Testis (tissue), 5 donors: ENCODE measurements at places on chromosomes 2 and 18. TPM values are rescaled to one million over a fixed set of nuclear protein-coding genes. Genes with fewer than 3 reads are reported as not detected.

Gene CD226
- 2.9 TPM for polyA plus RNA-seq

Gene KCNJ13
- polyA plus RNA-seq, result 0.25 TPM

Gene PROM2
- 1.3 TPM for polyA plus RNA-seq

Gene SGO2
- polyA plus RNA-seq, result 11.9 TPM

Gene SMAD7
- polyA plus RNA-seq, result 7.5 TPM

Gene TWIST2
- polyA plus RNA-seq, result 5.0 TPM

Gene BOLL
- polyA plus RNA-seq, result 256 TPM

Gene C2orf15
- 2.1 TPM for polyA plus RNA-seq

Gene VWA3B
- polyA plus RNA-seq, result 118 TPM

Gene SATB2
- 5.1 TPM for polyA plus RNA-seq

Gene NEURL3
- 0.78 TPM for polyA plus RNA-seq

Gene SLC14A1
- polyA plus RNA-seq, result 0.73 TPM

- no peaks in the 10 kb centered on the region for H3K36me3 ChIP-seq
- peaks cover 6% of the 10 kb centered on the region for H3K4me1 ChIP-seq
- H3K4me3 ChIP-seq, result no peak overlapping the region
- H3K27me3 ChIP-seq, result no peaks in the 10 kb centered on the region
- H3K27ac ChIP-seq, result no peak overlapping the region
Observed at GRCh38 chr2:172283476-172283875, 143.9 kb upstream of the ITGA6 start.

- H3K4me3 ChIP-seq, result no peak overlapping the region
- no peaks in the 10 kb centered on the region for H3K4me1 ChIP-seq
- no peak overlapping the region for H3K27ac ChIP-seq
- no peaks in the 10 kb centered on the region for H3K36me3 ChIP-seq
- DNase-seq, result peak; percentile 2
Observed at GRCh38 chr2:2642906-2643890, 312.1 kb upstream of the MYT1L start.

DNA sequence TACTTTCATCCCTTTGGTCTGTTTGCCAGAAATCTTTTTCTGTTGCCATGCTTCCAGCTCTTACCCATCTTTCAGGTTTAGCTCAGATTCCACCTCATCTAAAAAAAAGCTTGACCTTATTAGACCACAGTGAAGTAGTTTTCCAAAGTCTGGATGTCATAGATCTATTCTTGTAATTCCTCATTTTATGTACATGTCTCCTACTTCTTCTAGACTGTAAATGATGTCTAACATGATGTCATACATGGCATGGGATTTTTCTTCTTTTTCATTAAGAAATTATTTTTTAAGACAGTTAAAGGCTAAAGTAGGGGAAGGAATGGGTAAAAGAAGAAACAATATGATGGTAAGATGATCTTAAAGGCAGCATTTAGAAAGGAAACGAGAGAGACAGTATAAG, 11.3 kb downstream of the GLS start:
- no peak overlapping the region for H3K4me3 ChIP-seq
- H3K36me3 ChIP-seq, result no peaks in the 10 kb centered on the region
- H3K4me1 ChIP-seq, result peaks cover 3% of the 10 kb centered on the region
- H3K27me3 ChIP-seq, result no peaks in the 10 kb centered on the region
- H3K27ac ChIP-seq, result no peak overlapping the region
- no peak for DNase-seq

GRCh38 chr18:68164909-68165308, 550.0 kb downstream of the TMX3 start:
- H3K4me3 ChIP-seq, result no peak overlapping the region
- DNase-seq, result no peak
- H3K27ac ChIP-seq, result no peak overlapping the region

DNA sequence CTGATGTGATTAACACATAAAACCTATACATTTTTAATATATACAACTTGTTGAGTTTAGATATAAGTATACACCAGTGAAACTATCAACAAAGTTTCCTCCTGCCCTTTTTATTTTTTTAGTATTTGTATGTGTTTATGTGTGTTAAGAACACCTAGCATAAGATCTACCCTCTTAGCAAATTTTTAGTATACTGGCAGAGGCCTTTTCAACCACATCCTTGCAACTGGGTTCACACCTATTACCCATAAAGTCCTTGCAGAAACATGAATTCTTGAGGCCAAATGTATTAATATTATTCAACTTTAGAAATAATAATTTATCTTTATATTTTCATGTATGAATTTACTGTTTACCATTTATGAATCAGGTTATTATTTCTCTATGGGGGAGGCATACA, 119.7 kb upstream of the CRIM1 start:
- H3K4me1 ChIP-seq, result no peaks in the 10 kb centered on the region
- DNase-seq, result no peak

DNA sequence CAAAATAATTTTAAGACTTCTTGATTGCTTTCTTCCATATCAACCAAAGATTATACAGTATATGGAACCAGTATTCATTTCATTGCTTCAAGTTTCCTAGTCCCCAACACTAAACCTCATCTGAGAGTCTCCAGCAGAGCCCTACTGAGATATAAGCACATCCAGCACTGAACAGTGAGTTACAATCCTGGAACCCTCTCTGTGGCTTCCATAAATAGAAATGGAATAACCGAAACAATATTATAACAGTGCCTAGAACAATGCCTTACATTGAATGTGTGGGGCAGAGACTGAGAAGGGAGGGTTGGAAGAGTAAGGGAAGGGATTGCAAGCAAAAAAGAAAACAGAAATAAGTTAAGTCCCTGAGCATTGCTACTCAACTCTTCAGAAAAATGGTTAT, 18.9 kb downstream of the AAK1 start:
- peaks cover 10% of the 10 kb centered on the region for H3K4me1 ChIP-seq
- no peaks in the 10 kb centered on the region for H3K27me3 ChIP-seq
- no peak for DNase-seq
- H3K4me3 ChIP-seq, result no peak overlapping the region
- H3K27ac ChIP-seq, result no peak overlapping the region

DNA sequence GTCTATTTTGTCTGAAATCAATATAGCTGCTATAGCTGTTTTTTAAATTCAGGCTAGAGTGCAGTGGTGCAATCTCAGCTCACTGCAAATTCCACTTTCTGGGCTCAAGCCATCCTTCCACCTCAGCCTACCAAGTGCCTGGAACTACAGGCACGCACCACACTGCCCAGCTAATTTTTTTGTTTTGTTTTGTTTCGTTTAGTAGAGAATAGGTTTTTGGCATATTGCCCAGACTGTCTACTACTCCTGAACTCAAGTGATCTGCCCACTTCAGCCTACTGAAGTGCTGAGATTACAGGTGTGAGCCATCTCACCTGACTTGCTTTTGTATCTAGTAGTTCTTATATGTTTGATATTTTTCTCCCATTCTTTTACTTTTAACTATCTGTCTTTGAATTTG, 259.7 kb downstream of the CDH19 start:
- H3K27ac ChIP-seq, result no peak overlapping the region
- no peak overlapping the region for H3K4me3 ChIP-seq
- no peak for DNase-seq

- H3K27ac ChIP-seq, result peak overlapping the region; percentile 48
- DNase-seq, result peak; percentile 95
- no peaks in the 10 kb centered on the region for H3K36me3 ChIP-seq
- H3K4me3 ChIP-seq, result no peak overlapping the region
Observed at GRCh38 chr18:55405893-55406406, 182.0 kb downstream of the TCF4 start.

DNA sequence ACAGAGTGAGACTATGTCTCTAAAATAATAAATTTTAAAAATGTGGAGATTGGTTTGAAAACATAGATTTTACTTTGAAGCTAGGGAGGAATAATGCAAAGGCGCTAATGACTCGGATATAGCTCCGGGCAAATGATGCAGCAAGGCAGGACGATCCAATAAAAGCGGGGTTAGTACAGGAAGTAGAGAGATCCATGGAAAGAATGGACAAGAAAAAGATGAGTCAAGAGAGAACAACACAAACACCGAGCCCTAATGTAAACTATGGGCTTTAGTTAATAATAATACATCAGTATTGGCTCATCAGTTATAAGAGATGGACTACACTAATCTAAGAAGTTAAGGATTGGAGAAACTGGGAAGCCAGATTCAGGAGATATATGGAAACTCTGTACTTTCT, 74.5 kb downstream of the QPCT start:
- no peaks in the 10 kb centered on the region for H3K36me3 ChIP-seq
- no peaks in the 10 kb centered on the region for H3K27me3 ChIP-seq
- H3K4me3 ChIP-seq, result no peak overlapping the region
- DNase-seq, result no peak

GRCh38 chr18:64270121-64270520, 121.2 kb upstream of the LINC00305 start:
- H3K4me1 ChIP-seq, result no peaks in the 10 kb centered on the region
- H3K4me3 ChIP-seq, result no peak overlapping the region
- no peak overlapping the region for H3K27ac ChIP-seq
- H3K36me3 ChIP-seq, result no peaks in the 10 kb centered on the region

GRCh38 chr18:49845629-49846360, 32.5 kb upstream of the ACAA2 start:
- DNase-seq, result no peak
- H3K4me1 ChIP-seq, result no peaks in the 10 kb centered on the region
- no peak overlapping the region for H3K27ac ChIP-seq
- H3K36me3 ChIP-seq, result no peaks in the 10 kb centered on the region
- no peak overlapping the region for H3K4me3 ChIP-seq
- H3K27me3 ChIP-seq, result no peaks in the 10 kb centered on the region

DNA sequence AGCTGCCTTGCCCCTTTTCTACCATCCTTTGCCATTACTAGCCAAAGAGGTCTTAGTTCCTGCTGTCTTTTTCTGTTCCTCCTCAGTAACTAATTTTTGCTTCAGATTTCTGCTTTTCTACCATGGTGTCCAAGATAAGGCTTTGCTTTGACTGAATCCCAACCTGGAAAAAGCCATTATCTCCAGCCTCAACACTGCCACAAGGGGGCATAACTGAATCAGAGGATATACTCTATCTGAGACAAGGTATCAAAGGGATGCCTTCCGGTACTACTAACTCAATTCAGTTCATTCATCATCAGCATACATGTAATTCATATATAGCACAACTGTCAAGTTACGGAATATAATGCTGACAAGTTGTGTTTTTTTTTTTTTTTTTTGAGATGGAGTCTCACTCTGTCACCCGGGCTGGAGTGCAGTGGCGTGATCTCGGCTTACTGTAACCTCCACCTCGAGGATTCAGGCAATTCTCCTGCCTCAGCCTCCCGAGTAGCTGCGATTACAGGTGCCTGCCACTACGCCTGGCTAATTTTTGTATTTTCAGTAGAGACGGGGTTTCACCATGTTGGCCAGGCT, 11.4 kb downstream of the OSGEPL1 start:
- no peaks in the 10 kb centered on the region for H3K27me3 ChIP-seq
- no peak overlapping the region for H3K4me3 ChIP-seq
- peak; percentile 61 for DNase-seq
- no peaks in the 10 kb centered on the region for H3K4me1 ChIP-seq
- H3K27ac ChIP-seq, result no peak overlapping the region
- no peaks in the 10 kb centered on the region for H3K36me3 ChIP-seq

GRCh38 chr2:5111581-5111980, 580.6 kb upstream of the SOX11 start:
- no peaks in the 10 kb centered on the region for H3K4me1 ChIP-seq
- no peak overlapping the region for H3K4me3 ChIP-seq
- no peak for DNase-seq
- no peaks in the 10 kb centered on the region for H3K27me3 ChIP-seq

DNA sequence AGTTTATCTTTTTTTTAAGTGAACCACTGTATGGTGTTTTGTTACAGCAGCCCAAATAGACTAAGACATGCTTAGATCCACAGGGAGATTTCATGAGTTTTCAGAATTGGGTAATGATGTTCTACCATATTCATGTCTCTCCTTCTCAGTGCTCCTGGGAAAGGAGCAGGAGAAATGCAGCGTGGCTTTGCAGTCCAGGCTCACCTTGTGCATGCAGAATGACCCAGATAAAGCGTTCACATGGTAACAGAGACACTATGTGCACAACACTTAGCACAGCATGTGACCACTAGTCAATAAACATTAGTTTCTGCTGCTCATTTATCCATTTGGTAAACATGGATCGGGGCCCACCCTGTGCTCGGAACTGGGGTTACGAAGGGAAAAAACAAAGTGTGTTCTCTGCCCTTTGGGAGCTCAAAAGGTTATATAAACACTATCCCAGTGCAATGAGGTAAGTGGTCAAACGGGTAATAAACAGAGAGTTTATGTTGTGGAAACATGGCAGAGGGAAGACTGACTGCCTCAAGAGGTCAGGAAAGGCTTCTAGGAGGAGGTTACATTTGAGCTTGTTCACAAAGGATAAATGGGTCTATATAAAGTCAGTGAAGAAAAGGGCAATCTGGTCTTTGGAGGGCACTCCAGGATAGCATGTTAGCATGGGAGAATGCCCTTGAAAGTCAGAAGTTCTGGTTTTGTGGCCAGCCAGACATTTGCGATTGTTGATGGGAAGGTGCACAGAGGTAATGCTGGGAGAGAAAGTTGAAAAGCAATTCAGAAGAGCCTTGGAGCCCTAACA, 299.2 kb downstream of the TDRD15 start:
- no peaks in the 10 kb centered on the region for H3K36me3 ChIP-seq
- no peak overlapping the region for H3K4me3 ChIP-seq
- no peaks in the 10 kb centered on the region for H3K4me1 ChIP-seq

DNA sequence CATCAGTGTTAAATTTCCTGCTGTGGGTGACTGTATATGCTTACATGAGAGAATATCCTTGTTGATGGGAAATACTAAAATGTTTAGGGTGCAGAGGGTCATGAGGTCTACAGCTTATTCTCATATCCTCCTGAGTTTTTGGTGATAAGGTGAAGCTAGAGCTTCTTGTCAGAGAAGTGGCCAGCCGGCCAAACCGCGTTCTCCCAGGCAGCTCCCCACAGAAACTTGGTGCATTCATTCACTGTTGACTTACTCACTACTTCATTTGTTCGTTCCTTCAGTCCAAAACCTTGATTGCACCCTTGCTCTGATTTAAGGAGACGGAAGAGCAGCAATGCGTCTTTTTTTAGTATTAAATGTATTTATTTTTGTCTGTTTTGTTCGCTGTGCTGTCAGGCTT, 8.7 kb downstream of the SNED1 start:
- H3K27me3 ChIP-seq, result no peaks in the 10 kb centered on the region
- no peak for DNase-seq
- H3K27ac ChIP-seq, result no peak overlapping the region
- no peak overlapping the region for H3K4me3 ChIP-seq

DNA sequence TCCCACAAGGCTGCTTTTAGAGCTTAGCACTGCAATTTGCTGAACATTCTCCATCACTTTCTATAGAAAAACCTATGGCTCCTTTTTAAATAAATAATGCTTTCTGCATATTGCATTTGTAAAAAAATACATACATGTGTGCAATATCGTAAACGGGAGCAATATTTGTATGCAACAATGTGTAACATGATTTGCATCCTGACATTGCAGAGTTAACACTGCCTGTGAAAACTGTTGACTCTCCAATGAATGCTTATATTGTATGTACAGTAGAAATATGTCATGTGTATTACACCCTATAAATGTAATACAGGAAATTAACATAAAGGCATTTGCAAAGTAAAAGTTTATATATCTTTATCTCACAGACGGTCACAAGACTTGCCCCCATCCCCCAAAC, 135.0 kb upstream of the PIEZO2 start:
- no peak overlapping the region for H3K27ac ChIP-seq
- no peak for DNase-seq
- H3K27me3 ChIP-seq, result no peaks in the 10 kb centered on the region
